ENCODE measurements at places on chromosomes 11 and 22.

GRCh38 chr22:41943661-41944209 lies 3.2 kb downstream of the CENPM start:
- DNase-seq = no peak

DNA sequence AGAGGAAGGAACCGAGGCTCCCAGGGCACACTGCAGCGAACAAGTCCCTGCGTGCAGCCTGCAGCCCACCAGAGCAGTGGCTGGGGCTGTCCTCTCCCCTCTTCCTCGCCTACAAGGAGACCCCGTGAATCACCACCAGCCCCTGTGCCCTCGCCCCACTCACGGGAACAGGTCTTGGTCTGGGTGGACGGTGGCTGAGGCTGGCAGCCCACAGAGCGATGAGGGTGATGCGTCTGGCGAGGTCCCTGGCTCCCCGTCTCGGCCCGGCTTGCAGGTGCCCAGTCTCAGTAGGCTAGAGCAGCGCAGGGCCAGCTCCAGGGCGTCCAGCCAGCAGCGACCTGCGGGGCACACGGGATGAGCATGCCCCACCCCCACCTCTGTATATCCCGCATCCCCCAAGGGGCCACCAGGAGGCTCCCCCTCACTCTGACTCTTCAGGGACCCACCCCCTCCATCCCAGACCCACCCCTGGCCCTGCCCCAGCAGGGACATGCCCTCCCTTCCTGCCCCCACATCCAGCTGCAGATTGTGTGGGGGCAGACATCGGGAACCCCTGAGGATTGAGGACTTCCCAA lies 50.5 kb upstream of the CARS1 start:
- no peak for DNase-seq

DNA sequence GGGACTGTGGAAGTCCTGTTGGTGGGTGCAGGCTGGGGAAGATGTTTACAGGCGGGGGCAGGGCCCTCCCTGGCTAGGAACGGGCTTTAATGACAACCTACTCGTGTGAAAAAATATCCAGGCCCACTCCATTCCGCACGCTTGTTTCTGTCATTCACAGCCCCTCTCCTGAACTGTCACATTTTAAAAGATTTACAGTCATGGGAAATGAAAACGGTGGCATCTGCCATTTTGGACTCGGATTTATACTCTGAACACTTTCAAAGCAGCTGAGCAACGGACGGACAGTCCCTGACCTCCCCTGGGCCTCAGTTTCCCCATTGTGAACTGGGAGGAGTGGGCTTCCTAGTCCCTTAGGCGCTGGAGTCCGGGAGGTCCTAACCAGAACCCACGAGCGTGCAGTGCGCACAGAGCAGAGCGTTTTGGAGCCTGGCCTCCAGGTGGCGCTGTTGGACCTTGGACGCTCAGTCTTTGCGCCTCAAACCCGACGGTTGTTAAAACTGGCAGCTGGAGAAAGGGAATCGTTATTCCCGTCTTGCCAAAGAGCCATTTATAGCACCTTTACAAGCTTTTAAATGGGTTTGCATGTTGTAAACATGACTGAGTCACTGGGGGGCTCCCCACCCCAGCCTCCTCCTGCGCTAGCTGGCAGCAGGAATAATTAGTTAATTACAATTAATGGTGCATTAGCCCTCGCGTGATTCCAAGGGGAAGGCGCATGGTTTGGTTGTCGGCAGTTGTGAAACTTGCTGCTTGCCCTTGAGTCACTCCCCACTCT lies 75.3 kb downstream of the FBLN1 start:
- no peak for DNase-seq

DNA sequence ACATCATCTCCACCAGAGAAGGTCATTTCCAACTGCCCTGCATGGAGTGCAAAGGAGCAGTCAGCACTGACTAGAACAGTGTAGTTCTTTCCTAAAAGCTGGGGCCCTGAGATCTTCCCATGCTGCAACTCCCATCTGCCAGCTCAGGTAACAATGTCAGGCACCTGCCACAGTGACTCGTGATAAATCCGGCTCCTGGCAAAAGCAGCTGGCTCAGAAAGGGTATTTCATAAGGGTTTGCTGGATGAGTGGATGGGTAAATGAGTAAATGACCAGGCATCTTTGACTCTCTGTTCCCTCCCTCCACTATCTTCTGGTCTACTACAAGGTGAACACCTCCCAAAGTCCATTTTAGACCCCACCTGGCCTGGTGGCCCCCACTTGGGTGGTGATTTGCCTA lies 403.6 kb downstream of the NXPE2 start:
- no peak for DNase-seq

DNA sequence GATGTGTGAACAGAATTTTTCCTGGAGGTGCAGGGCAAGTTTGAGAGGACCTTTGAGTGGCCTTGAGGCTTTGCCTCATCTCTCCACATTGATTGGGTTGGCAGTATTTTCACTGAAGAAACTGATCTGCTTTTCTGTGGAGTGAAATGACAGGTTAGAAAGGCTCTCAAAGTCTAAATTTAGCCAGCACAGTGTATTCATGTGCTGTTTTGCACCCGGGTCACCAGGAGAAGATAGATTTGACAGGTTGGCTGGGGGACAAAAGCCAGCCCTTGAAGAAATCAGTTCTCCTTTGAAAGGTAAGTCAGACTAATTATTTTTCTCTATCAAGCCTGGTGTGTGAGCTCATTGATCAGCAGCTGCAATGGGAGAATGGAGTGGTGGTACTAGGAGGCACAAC lies 152.9 kb downstream of the DBX1 start:
- DNase-seq = no peak

- no peak for DNase-seq
Measured at GRCh38 chr22:36104435-36104834, 56.1 kb downstream of the APOL3 start.

DNA sequence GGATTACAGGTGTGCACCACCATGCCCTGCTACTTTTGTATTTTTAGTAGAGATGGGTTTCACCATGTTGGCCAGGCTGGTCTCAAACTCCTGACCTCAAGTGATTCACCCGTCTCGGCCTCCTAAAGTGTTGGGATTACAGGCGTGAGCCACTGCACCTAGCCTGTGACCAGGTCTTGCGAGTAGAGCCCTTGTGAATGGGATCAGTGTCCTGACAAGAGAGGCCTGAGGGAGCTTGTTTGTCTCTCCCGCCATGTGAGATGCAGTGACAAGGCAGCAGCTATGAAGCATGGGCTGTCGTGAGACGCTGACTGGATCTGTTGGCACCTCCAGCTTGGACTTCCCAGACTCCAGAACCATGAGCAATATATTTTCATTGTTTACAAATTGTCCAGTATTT lies 69.3 kb downstream of the LRRC32 start:
- DNase-seq = no peak

DNA sequence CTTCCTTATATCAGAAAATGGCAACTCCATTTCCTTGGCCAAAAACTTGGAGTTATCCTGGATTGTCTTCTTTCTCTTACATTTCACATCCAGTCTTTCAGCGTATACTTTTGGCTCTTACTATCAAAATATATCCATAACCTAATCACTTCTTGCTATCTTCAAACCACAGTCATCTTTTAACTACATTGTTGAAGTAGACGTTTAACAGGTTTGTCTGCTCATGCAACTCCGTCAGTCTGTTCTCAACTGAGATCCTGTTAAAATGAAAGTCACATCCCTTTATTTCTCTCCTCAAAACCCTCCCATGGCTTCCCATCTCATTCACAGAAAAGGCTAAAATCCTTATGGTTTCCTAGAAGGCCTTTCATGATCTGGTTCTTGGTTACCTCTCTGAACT lies 41.9 kb downstream of the UVRAG start:
- no peak for DNase-seq

DNA sequence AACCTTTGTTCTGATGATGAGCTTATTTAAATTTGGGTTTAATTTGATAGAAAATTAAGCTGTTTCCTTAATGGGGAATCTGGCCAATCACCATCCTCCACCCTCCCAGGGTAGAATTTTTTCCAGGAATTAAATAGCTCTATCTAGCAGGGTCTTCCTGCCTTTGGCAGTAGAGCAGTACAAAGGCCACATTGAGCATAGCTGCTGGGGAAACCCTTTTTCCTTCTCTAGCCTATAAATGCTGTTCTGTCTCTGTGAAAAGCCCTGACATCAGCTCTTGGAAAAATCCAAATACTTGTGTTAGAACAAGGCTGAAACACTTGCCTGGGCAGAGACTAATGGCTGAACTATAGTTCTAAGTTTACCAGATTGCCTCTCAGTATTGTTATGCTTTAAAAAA lies 55.1 kb downstream of the ARHGEF12 start:
- no peak for DNase-seq

DNA sequence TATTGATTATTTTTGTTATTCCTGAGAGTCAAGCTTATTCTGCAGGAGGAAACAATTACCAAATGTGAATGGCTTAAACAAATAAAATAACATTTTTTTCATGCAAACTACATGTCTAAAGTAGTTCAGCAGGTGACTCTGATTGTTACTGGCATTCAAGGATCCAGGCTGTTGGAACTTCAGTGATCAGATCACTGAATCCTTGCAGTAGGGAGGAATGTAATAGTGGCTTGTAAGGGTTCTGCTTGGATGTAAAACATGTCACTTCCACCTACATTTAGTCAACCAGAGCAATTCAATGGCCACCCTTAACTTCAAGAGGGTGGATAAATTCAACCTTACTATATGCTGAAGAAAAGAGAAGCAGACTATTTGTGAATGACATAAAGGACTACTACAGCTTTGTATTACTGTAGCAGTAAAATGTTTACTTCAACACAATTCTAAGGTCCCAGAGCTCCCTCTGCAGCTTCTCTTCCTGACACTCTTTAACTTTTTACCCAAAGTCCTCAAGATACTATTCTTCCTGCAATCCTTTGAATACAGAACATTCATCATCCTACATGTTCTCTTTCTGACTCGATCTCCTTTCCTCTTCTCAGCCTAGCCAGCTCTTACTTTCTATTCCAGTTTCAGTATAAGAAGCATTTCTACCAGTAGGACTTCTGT lies 284.0 kb downstream of the LRRC4C start:
- no peak for DNase-seq

DNA sequence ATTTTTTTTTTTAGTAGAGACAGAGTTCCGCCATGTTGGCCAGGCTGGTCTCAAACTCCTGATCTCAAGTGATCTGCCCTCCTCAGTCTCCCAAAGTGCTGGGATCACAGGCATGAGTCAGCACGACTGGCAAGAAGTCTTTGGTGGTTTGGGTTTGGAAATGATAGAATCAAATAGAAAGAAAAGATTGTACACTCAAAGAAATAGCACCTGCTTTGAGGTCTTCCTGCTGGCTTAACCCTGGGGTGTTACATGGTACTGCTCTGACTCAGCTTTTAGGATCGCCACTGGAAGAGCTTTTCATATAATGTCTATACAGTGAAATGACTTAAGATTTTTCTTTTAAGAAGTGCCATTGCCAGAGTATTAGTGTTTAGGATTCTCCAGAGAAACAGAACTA lies 50.2 kb downstream of the JAM3 start:
- no peak for DNase-seq

GRCh38 chr22:40179526-40179925 lies 1.8 kb downstream of the TNRC6B start:
- DNase-seq = no peak

- DNase-seq = no peak
Measured at GRCh38 chr11:100441086-100441485, 246.0 kb upstream of the ARHGAP42 start.

- no peak for DNase-seq
Measured at GRCh38 chr11:130513132-130513531, 64.7 kb downstream of the ADAMTS15 start.

- DNase-seq = no peak
Measured at GRCh38 chr22:46780453-46780852, 18.0 kb downstream of the TBC1D22A start.

DNA sequence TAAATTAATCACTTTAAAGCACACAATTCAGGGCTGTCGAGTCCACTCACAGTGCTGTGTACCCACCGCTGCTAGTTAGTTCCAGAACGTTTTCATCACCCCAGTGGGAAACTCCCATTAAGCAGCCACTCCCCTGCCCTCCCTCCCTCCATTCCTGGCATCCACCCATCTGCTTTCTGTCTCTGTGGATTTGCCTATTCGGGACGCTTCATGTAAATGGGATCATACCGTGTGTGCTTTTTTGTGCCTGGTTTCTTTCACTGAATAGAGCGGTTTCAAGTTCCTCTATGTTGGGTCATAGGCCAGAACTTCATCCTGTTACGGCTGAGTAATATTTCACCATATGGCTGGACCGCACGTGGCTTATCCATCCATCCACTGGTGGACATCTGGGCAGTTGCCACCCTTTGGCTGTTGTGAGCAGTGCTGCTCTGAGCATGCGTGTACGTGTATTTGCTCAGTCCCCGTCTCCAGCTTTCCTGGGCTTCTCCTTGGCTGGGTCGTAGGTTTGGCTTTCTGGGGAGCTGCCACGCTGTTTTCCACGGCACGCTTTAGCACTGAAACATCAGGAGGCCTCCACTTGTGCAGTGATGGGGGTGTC lies 30.1 kb downstream of the ARHGAP8 start:
- DNase-seq = no peak

DNA sequence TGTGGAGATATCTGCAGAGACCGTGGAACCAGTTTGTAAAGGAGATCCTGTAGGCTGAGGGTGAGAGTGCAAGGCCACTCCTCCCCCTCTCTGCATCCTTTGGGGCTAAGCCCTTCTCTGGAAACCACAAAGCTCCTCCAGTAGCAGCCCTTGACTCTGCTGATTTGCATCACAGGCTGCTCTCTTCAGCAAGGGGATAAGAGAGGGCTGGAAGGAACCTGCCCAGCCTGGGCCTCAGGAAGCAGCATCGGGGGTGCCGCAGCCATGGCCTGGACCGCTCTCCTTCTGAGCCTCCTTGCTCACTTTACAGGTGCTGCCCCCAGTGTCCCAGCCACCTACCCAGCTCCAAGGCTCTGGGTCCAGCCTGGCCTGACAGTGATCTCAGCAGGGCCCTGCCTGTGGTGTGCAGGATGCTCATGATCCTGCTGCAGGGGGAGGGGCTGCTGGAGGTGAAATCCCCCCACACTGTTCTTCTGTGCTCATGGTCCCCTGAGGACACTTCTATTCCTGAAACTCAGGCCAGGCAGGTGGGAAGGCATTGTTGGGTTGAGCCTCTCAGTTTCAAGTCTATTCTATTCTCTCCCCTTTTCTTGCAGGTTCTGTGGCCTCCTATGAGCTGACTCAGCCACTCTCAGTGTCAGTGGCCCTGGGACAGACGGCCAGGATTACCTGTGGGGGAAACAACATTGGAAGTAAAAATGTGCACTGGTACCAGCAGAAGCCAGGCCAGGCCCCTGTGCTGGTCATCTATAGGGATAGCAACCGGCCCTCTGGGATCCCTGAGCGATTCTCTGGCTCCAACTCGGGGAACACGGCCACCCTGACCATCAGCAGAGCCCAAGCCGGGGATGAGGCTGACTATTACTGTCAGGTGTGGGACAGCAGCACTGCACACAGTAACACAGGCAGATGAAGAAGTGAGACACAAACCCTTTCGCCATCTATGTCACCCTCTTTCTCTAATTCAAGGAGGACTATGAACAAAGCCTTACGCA lies 68.5 kb upstream of the IGLL5 start:
- no peak for DNase-seq

DNA sequence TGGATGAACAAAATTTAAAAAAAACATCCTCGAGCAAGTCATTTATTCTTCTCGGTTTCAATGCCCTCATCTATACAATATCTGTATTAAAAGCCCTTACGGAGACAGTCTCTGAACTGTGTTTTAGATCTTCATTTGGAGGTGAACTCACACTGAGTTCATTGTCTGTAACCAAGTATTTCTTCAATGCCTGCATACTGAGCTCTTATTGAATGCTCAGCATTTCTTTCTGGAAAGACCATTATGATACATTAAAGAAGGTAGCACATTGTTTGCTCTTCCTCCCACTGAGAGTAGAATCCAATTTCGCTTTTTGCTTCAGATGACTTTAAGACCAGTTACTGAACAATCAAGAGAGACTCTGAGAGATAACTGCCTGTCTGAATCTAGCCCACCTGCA lies 1.7 kb upstream of the ANO3 start:
- DNase-seq = no peak

All from NCI-H1436 treated with DMSO at 0.1 percent for 48 hours (cell line).